Fibroblast of mammary gland (primary cell): ENCODE measurements at places on chromosomes 6 and 20.

DNA sequence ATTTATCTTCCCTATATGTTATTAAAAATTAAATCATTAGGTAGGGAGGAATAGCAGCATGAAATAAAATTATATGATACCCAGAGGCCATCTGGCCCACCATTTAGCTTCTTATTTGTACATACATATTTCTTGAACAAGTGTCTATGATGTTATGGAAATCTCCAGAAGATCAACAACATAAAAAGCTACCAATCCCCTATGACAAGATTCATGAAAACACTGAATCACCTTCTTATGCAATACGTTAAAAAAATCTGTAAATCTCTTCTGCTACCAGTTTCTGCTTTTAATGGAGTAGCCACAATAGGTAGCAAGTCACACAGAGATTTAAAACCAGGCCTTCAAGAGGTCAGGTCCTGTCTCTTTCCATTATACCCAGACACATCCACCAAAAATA, 125.8 kb upstream of the ENPP5 start:
- peak; percentile 39 for DNase-seq

GRCh38 chr20:21609221-21609620, 95.4 kb upstream of the NKX2-2 start:
- no peak for DNase-seq

- no peak for DNase-seq
Observed at GRCh38 chr6:56725254-56725653, 82.6 kb upstream of the DST start.

DNA sequence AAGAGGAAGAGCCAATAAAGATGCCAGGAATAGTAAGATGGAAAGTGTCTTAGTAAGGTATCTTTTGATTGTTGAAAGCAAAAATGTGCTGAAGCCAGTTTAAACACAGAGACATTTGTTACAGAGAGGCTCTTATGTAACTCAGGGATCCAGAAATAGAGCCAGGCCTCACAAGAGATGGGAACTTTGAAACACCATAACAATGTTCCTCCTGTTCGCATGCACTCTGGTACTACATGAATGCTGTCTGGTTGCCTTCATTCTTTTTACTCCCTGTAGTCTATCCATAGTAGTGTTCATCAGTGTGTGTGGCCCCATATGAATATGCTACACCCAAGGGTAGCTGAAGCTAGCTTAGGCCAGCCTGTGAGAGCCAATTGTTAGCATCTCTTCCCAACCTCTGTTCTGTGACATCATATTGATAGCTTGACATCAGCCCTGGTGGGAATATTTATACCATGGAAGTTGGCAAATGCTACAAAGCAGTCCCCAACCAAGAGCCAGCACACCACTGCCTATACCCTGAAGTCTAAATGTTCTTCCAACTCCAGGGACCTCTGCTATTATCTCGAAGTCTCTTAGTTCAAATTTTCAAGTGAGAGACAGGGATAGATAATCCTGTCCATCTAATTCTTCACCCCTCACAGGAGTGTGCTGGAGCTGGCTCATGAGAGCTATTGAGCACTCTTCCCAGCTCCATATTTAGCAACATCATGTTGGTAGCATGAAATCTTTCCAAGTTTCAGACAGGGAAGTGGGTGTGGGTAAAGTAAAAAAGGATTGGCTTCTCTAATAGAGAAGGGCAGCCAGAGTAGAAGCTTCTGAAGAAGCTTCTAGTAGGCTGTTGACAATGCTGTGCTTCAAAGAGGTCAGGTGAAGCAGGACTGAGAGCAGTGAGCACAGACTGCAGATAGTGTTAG, 7.0 kb downstream of the NDUFAF5 start:
- no peak for DNase-seq

GRCh38 chr6:53766930-53767329, 27.9 kb upstream of the LRRC1 start:
- no peak for DNase-seq

DNA sequence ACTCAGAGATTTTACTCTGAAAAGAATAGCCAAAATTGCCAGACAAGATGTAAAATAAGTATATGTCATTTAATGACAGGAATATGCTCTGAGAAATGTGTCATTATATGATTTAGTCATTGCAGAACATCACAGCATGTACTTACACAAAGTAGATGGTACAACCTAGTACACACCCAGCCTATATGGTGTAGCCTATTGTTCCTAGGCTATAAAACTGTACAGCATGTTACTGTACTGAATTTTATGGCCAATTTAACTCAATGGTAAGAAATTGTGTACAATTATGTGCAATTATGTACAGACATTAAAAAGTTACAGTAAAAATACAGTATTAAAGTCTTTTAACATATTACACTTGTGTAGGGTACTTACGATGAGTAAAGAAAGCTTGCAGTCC, 311.9 kb upstream of the EPHA7 start:
- DNase-seq = no peak

GRCh38 chr6:2179241-2179640, 66.2 kb downstream of the GMDS start:
- DNase-seq = no peak

DNA sequence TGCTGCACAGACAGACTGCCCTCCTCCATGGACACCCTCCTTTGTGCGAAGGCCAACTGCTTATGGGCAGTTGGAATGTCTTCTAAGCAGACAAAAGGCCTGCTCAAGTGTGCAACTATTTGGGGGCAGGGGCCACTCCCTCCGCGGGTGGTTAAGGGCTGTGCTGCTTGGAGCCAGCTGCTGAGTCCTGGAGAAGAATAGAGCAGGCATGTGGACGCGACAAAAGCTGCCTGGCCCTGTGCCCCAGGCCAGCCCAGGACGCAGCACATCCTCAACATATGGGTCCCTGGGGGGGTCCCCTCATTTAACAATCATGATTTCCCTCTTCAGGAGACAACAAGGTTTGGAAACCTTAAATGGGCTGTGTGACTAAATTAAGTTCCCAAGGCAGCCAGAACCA, 45.5 kb upstream of the ENTPD6 start:
- no peak for DNase-seq

DNA sequence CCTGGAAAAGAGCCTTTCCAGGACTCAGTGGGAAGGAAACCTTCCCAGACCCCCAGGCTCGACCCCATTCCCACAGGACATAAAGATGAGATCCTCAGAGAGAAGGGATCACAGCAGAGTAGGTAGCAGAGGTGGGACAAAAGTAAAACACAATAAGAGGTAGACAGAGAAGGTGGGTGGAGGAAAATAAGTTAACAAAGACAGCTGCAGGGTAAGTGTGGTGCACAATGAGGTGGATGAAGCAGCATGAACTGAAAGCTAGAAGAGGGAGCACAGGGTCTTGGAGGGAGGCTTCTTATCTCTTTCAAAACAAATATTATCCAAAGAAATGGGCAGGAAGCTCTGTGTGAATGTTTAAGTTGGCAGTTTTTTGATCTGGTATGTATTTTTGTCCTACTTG, 14.0 kb upstream of the MAP7 start:
- DNase-seq = no peak

- no peak for DNase-seq
Observed at GRCh38 chr6:44524476-44525227, 137.1 kb downstream of the CDC5L start.

GRCh38 chr20:31547017-31547675, 32.9 kb downstream of the HM13 start:
- peak; percentile 92 for DNase-seq

DNA sequence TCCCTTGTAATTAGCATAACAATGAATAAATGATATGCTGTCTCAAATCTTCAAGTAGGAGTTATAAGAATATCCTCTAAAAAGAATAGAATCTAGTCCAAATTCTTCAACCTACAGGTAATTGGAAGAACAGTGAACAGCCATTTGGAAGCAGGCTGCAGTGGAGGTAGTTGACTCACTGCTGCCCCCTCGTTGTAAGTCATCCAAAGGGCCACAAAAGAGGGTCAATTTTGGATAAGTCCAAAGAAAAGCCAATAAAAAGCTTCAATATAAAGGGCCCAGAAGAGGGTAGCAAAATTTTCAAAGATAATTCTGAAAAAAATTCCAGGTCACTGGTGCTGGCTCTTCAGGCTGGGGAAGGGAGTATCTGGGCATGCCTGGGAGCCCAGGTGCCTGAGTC, 60.8 kb upstream of the SSTR4 start:
- peak; percentile 36 for DNase-seq

- DNase-seq = no peak
Observed at GRCh38 chr20:21206584-21206983, 80.7 kb downstream of the KIZ start.

DNA sequence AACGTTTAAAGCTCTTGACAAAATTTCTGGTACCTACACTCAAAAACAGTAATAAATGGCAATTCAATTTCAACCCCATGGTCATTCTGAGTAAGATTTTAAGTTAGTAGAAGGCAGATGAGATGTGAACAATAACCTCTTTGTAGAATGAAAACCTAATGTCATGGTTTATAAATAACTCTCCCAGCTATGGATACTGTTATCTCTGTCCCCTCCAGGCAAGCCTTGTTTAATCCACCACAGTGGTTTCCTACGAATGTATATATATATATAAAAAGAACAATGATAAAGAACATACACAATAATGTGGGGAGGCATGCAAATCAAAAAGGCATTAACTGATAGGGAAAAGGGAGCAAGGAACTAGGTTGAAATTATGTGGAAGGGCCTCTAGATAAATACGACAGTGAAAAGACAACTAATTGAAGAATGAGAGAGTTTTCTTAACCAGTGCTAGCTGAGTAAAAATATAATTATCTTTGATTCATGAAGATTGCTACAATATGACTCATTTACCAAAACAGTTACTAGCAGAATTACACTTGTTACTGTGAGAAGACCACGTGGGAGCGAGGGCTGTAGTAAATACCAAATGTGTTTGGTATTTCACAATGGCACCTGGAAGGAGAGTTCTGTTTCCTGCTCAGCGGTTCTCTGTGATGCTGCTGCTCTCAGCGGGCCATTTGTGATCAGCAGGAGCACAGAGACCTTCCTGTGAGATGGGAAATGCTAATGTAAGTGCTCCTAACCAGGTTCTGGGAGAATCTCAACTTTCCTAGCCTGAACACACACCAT, 173.7 kb downstream of the MBOAT1 start:
- DNase-seq = peak; percentile 3

GRCh38 chr6:168310945-168311344, 8.6 kb downstream of the DACT2 start:
- no peak for DNase-seq

DNA sequence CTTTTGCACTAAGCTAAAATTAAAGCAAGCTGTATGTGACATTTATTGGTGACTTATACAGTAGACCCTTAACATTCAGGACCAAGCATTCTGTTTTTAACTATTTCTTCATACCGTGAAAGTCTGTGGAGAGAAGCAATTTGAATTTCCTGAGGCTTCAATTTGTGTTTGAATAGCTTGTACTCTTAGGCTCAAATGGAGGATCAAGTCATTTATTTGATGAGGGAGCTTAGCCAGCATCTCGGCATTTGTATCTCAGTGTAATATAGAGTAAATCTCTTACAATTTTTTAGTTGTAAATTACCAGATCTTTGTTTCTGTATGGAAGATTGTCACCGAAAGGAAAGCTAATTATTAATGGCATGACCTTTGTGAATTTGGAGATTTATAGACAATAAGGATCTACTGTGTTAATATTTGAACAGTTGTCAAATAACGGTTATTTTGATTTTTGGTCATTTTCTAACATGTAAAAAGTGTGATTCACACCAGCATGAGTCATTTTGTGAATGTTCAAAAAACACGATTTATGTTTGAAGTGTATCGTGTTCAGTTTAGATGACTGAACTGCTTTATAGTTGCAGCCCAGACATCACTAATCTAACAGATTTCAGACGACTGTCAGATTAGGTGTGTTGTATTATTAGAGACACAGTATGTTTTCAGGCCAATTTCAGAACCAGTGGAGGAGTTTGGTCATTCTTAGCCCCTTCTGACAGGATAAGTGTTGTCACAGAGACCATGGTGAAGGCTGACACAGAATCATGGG, 332.9 kb downstream of the CDKAL1 start:
- peak; percentile 72 for DNase-seq

DNA sequence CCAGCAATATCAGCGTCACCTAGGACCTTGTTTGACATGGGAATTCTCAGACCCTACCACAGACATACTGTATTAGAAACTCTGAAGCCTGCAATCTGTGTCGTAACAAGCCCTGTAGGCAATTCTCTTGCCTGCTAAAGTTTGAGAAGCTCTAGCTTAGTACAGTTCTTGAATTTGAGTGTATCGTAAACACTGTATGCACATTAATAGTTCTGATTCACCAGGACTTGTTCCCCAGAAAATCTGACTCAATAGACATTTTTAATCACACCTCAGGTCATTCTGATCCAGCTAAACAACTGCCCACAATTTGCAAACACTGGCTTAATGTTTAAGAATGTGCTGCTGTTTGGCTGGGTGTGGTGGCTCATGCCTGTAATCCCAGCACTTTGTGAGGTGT, 414.3 kb downstream of the TFAP2A start:
- DNase-seq = no peak

GRCh38 chr6:169425628-169426370, 172.2 kb upstream of the THBS2 start:
- no peak for DNase-seq

- no peak for DNase-seq
Observed at GRCh38 chr6:67768972-67769371, 866.1 kb upstream of the ADGRB3 start.

- peak; percentile 18 for DNase-seq
Observed at GRCh38 chr6:90066697-90067096, 172.4 kb downstream of the GJA10 start.

DNA sequence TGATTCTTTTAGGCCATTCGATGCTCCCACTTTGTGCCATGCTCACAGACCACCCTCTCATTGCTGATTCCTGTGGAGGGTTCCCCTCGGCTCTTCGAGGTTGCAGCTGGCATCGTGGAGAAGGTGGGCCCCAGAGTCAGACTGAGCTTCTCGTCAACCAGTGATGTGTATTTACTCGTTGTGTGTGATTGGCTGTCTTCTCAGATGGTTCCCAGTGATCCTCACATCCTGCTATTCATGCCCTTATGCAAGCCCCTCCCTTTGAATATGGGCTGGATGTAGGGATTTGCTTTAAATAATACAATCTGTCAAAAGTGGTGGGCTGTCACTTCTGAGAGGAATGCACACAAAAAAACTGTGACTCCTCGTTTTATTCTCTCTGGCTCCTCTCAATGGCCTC, 99.6 kb upstream of the ENPP5 start:
- no peak for DNase-seq

DNA sequence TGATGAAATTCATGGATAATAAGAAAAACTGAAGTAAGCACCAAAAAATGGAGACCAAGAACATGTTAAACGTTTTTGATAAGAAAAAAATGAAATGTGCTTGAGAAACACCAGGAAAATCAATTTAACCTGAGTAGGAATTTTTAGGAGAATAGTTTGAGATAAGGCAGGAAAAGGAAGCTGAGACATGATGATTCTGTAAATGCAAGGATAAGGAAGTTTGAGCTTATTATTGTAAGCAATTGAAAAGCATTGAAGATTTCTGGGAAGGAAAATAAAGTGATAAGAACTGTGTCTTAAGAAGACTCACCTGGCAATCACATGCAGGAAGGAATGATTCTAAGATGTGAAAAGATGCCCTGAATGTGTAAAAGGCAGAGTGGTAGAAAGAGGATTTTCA, 66.6 kb downstream of the ALDH8A1 start:
- no peak for DNase-seq

- DNase-seq = peak; percentile 2
Observed at GRCh38 chr6:147909640-147910039, 401.1 kb downstream of the SAMD5 start.

GRCh38 chr6:142682985-142683384, 262.0 kb downstream of the HIVEP2 start:
- DNase-seq = no peak
